ENCODE measurements at places on chromosomes 6 and 20.

DNA sequence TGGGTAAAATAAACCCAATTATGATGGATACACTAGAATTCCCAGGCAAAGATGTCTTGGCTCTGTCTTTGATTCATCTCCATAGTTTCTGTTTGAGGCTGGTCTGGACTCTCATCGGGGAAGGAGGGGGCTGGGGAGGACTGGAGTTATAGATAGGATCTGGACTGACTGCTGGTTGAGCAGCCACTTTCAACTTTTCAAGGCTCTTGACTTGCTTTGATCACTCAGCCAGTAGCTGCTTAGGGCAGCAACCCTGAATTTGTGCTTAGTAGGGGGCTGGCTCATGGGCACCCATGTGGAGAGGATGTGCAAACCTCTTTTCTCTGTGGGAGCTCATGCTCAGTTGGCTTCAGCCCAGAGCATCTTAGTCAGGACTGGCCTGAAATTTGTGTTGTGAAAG, 114.0 kb upstream of the NEDD9 start:
- no peak for DNase-seq

GRCh38 chr20:57268399-57269076, 2.1 kb upstream of the BMP7 start:
- DNase-seq, result no peak

GRCh38 chr6:133184798-133185372, 56.3 kb upstream of the EYA4 start:
- DNase-seq, result no peak

- DNase-seq, result no peak
Measured at GRCh38 chr6:8043221-8043620, 21.0 kb downstream of the BLOC1S5 start.

DNA sequence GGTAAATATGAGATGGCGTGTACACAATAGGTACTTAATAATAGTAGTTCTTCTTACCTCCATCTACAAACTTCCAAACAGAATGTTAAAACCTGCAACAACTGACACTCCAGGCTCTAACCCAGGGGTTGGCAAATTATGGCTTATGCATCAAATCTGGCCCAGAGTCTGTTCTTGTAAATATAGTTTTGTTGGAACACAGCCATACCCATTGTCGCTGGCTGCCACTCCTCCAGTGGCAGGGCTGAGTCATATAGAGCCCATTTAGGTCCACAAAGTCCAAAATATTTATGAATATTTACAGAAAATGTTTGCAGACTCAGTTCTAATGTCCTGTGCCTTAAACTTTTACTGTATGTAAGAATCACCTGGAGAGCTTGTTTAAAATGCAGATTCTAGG, 69.9 kb upstream of the BTBD3 start:
- no peak for DNase-seq

DNA sequence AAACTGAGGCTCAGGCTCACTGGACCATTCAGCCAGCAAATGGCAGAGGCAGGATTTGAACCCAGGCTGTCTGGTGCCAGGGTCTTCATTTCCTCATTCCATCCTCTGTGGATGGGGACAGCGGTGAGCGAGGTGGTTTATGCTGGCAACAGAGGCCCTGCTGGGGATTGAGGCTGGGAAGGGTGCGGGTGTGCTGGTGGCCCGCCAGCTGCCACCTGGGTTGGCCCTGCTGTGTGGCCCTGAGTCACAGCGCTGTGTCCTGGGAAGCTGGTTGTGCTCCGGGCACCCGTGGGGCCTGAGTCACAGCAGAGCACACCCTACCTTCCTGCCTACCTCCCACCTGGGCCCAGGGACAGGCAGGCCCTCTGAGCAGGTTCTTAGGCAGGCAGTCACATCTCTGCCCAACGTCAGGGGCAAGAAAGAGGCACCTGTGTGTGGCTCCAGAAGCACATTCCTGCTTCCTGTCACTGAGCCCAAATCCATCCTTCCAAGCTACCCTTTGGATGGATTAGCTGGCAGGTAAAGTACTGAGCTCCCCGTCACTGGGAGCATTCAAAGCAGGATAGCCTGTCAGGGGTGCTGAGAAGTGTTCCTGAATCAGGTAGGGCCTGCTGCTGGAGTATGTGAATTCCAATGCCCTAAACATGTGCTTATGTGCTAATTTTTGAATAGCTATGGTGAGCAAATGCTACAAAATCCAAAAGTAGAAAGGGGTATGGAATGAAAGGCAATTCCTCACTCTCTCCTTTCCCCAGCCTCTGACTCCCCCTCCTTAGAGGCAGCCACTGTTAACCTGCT, 53.9 kb downstream of the CEBPB start:
- DNase-seq, result no peak

- no peak for DNase-seq
Measured at GRCh38 chr6:9761220-9761619, 653.7 kb downstream of the TFAP2A start.

GRCh38 chr6:30948811-30949210, 8.0 kb downstream of the MUCL3 start:
- no peak for DNase-seq

- no peak for DNase-seq
Measured at GRCh38 chr20:13703265-13703664, 64.5 kb upstream of the TASP1 start.

DNA sequence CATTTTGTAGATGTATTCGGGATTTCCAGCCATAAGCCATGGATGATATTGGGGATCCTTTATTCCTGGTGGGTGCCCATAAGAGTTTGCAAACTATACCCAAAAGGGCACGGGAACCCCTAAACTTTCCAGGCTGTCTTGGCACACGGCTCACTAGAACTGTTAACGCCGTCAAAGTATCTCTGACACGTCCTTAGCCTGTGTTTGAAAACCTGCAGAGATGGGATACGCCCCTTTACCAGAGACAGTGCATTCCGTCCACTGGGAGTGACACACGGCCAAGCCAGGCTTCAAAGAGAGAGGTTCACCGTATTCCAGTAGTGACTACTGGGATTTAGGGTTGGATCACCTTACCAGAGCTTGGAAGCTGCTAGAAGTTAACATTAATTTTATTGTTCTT, 95.0 kb downstream of the THBS2 start:
- no peak for DNase-seq

All from activated CD4-positive, alpha-beta T cell treated with anti-CD3 and anti-CD28 coated beads for 24 hours (primary cell).